ENCODE measurements at places on chromosomes 2 and 18.

- no peak for DNase-seq
Observed at GRCh38 chr2:235472443-235472842, 21.4 kb upstream of the AGAP1 start.

GRCh38 chr2:145402706-145403277 is 882.9 kb upstream of the ZEB2 start:
- DNase-seq: no peak

GRCh38 chr18:29191263-29191662 is 1014.3 kb upstream of the CDH2 start:
- peak; percentile 2 for DNase-seq

GRCh38 chr2:166307326-166307725 is 68.4 kb downstream of the SCN9A start:
- no peak for DNase-seq

All from iPS DF 6.9 (cell line).